Activated CD4-positive, alpha-beta T cell treated with anti-CD3 and anti-CD28 coated beads, Interleukin-2, amount 50 U/mL, for 24 hours (primary cell): ENCODE measurements at places on chromosomes 13 and 19.

DNA sequence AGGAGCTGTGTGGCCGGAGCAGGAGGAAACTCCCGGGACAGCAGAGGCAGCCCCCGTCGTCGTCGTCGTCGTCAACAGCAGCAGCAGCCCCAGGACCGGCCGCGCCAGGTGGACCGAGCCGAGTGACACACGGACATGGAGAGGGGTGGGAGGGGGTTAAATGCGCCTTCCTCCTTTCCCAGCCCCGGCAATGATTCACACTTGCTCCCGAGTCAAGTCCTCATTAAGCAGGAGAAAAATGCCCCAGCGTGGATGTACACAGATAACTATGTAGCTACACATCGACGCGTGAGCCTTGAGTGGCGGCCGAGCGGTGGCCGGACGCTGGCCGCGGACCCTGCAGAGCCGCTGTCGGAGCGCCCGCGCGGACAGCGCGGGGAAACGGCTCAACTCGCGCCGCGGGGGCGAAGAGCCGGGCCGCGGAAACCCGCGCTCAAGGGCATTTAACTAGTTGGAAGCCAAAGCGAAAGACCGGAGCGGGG lies 645 bp downstream of the UBL3 start:
- DNase-seq, result no peak

DNA sequence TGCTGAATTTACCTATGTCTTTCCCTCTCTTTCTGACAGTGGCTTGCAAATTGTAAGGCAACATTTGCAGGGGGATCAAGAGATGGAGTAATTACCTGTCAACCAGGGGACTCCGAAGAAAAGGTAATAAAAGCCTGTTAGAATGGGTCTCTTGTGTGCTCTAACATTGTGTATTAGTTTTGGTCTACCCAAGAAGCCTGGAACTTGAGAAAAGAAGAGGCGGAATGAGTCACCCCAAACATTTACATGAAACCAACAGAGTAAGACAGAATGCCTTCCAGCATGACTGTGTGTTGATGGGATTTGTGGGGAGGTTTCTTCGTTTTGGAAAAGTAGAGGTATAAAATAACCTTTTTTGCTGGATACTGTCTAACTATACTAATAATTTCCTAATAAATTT lies 36.7 kb downstream of the ZAR1L start:
- DNase-seq, result no peak

DNA sequence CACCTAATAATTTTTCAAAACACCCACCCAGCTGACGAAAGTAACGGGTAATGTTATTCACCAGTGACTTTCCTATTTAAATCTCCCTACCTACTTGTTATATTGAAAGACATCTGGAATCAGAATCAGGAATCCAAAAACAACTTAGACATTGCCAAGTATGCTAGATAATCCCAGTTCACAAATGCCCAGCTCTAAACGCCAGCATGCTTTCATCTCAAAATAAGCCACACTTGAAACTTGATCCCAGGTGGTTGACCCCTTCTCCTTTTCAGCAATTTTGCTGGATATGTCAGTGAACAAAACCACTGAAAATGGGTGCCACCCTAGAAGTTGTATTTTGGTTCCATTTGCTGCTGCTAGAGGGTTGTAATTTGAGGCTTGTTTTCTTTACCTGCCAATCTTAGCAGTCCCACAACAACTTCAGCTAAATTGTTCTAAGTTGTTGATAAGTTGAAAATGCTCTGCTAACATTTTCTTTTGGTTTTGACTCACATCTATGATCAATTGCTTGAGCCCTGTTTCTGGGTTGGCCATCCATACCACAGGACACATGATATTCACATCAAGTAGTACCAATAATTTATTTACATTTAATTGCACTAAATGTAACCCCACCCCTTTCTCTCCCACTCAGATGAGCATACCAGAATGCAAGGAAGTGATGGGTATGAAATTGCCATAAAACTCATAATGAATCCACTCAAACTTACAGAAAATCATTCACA lies 66.4 kb downstream of the DCT start:
- DNase-seq, result no peak

GRCh38 chr13:76677043-76677442 lies 209.2 kb downstream of the KCTD12 start:
- no peak for DNase-seq

- no peak for DNase-seq
These were observed 84.5 kb upstream of the FRY start for GRCh38 chr13:31947105-31947504.

- DNase-seq, result no peak
These were observed 25.3 kb downstream of the CAPN12 start for GRCh38 chr19:38718747-38719543.

- no peak for DNase-seq
These were observed 20.2 kb downstream of the EPSTI1 start for GRCh38 chr13:42971691-42972347.

DNA sequence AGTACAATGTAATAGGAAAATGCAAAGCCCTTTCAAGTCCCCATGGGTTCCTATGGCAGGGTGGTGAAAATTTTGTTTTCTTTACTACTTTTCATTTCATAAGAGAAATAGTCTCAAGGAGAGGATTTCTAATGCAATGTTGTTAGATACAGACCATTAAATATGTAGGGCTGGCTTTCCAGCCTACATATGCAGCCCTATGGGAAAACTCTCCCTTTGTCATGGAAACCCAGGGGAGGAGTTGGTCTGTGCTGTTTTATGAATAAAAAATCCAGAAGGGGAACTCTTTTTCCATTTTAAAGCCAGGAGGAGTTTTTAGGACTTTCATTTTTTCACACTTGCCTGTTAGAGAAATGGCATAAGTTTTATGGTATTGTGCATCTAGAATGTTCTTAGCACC lies 119.6 kb downstream of the DCT start:
- no peak for DNase-seq

DNA sequence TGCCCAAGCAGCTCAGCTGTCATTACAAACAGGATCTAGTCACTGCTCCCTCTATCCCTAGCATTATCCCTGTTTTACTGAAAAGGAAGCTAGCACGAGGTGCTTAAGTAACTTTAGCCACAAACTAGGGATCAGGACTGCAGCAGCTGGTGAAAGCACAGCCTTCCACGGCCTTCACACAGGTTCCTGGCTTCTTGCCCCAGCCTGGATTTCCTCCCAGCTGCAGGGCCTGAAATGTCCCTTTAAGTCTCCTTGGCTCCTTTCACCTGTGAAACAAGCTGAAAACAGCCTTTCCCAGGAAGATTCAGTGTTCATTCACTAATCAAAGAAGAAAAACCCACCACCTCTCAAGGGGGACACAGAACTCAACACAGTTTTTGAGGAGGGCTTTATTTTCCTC lies 754.5 kb downstream of the DIAPH3 start:
- no peak for DNase-seq

DNA sequence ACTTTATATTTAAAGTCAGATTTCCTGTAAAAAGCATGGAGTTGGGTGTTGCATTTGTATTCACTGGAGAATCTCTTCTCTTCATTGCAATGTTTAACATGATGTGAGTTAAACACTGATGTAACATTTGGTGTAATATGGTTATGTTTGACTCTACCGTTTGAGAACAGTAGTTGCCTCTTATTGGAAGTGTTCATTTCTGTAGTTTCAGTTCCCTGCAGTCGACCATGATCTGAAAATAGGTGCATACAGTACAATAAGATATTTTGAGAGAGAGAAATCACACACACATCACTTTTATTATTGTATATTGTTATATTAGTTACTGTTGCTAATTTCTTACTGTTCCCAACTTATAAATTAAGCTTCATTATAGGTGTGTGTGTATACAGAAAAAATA lies 105.2 kb upstream of the SPACA7 start:
- no peak for DNase-seq

- no peak for DNase-seq
These were observed 2.6 kb downstream of the PPP5C start for GRCh38 chr19:46349311-46349993.

DNA sequence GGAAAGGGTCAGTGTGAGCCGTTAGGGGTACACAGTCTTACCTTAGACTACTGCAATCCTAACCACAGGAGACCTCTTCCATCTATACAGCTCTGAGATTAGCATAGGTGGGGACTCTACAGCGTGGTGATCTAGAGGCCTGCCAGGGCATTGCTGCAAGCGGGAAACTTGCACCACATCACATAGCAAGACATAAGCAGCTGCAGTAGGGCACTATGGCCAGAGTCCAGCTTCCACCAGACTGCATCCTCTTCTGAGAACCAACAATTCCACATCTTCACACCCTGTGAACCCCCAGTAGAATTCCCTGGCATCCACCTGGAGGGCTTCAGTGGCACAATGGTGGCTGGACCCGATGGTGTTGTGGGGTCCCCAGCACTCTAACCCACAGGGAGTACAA lies 1564.3 kb upstream of the PRR20A start:
- no peak for DNase-seq

DNA sequence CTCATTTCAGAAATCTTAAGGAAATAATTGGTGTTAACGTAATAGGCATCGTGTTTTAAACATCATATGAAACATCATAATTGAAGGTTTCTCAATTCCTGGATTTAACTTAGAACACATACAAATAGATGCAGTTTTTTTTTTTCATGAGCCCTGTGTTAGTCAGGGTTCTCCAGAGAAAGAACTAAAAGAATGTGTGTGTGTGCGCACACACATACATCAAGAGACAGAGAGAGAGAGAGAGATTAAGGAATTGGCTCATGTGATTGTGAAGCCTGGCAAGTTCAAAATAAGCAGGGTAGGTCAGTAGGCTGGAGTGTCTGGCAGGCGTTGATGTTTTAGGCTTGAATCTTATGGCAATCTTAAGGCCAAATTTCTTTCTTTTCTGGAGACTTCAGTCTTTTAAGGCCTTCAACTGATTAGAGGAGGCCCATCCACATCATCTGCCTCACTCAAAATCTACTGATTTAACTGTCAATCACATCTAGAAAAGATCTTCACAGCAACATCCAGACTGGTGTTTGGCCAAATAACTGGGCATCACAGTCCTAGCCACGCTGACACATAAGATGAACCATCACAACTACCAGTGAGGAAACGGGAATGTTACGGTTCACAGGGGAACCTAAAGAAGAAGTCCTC lies 25.2 kb downstream of the SPATA13 start:
- no peak for DNase-seq

DNA sequence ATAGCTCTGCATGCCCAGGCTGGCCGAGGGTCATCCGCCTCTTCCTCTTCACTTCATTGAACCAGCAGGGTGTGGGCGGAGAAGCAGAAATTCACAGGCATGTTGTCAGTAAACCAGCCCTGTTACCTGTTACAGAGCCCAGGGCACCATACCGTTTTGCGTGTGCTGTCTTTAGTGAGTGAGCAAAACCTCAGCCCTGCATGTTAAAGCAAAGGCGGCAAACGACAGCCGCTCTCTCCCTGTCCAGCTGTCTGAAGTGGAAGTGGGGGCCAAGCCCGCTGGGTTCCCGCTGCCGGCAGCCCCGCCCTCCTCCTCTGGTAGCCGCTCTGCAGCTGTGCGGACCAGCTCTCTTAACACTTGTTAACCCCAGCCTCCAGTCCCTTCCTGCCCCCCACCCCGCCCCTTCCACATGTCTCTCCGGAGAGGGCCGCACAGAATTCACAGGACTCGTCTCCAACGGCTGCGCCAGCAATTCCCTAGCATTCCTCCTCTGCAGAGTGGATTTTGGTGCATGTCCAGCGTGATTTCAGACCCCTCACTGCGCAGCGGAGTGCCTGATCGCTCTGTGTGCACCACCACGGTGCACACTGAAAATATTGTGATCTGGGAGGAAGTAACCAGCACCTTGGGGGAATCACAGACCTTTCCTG lies 12.7 kb downstream of the KLHL26 start:
- no peak for DNase-seq
